ENCODE measurements at places on chromosomes 7 and 10.

- DNase-seq = no peak
These were observed 8.6 kb downstream of the RAPGEF5 start for GRCh38 chr7:22348379-22348778.

DNA sequence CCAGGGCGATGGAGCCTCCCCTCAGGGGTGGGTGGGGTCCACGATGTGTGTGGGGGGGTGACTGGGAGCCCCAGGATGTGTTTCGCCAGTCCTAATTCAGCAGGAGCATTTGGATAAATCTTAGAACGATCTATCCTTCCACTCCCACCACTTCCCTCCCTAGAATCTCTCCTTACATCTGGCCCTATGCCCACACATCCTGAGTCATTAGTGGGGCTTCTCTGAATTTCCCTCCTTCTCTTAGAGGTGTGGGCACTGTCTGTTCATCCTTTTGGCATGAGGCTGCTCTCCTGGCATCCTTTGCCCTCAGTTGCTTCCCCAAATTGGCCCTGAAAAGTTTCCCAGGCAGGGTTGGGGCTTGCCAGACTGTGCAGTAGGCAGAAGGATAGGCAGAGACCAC lies 1.6 kb downstream of the GHRHR start:
- DNase-seq = no peak

DNA sequence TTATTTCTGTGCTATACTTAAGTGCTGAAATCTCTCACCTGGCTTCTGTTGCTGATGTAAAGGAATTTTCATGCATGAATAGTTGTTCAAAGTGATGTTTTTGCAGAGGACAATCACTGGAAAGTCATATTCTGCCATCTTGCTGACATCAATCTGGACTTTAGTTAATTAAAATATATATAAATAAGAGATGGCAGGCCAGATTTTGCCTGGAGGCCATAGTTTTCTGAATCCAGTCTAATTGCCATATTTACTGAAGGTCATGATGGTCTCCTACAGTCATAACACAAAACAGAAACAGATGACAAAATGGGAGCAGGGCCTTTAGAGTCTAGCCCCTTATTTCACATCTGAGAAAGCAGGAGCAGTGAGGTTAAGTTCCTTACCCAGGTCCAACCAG lies 228.2 kb downstream of the HPSE2 start:
- DNase-seq = no peak

GRCh38 chr7:81484261-81484660 lies 285.6 kb downstream of the HGF start:
- no peak for DNase-seq

DNA sequence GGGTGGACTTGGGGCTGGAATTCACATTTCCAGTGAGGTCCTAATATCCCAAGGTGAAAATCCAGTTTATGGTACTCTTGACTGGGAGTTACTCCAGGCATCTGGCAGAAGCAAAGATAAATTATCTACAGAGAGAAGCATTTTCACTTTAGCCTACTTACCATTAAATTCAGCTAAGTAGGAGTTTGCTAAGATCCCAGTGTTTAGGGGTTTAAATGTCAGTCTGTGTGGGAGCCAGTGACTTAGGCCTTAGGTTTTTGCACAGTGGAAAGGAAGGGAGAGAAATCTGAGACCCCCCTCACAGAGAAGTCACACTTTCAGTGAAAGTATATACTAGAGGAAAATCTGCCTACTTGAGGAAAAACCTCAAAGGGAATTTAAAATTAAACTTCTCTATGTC lies 134.2 kb downstream of the IQUB start:
- DNase-seq = no peak

- DNase-seq = no peak
These were observed 185.9 kb downstream of the CRPPA start for GRCh38 chr7:16235147-16236114.
